ENCODE measurements at places on chromosomes 7 and 10. TPM values are rescaled to one million over a fixed set of nuclear protein-coding genes. Genes with fewer than 3 reads are reported as not detected.

The C10orf62 gene
- total RNA-seq = 0.97 TPM

The PNLIPRP1 gene
- total RNA-seq = not detected

The AGAP5 gene
- 2.6 TPM for total RNA-seq

The RBP3 gene
- total RNA-seq = not detected

The GNAI1 gene
- total RNA-seq = 12.4 TPM

The OR6B1 gene
- total RNA-seq = not detected

The MUC3A gene
- 0.51 TPM for total RNA-seq

The TRIL gene
- 2.3 TPM for total RNA-seq

The FOXI2 gene
- not detected for total RNA-seq

The STEAP1B gene
- total RNA-seq = not detected

The CTAGE4 gene
- 0.30 TPM for total RNA-seq

The CEP55 gene
- total RNA-seq = 1.4 TPM

The SORCS1 gene
- total RNA-seq = 2.9 TPM

The ABCC2 gene
- 0.05 TPM for total RNA-seq

The MMRN2 gene
- total RNA-seq = 35.8 TPM

The NKX2-3 gene
- total RNA-seq = not detected

The HMX3 gene
- not detected for total RNA-seq

DNA sequence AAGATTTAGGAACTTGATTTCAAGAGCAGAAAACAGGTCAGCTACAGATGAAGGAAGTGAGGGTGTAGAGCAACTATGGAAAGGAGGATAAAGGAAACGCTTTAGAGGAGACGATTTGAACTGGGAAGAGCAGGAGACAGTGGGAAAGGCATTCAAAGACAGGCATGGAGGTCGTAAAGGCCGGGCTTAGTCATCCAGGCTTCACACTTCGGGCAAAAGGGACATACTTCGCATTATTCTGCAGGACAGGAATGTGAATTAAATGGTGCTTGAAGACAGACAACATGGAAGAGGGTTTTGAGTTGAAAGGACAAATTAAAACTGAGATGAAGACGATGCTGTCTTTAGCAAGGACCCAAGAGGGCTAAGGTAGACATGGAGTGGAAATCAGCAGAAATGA lies 8.1 kb downstream of the FAM171A1 start:
- no peak for DNase-seq

GRCh38 chr7:144824360-144824759 lies 11.5 kb downstream of the TPK1 start:
- no peak for DNase-seq

DNA sequence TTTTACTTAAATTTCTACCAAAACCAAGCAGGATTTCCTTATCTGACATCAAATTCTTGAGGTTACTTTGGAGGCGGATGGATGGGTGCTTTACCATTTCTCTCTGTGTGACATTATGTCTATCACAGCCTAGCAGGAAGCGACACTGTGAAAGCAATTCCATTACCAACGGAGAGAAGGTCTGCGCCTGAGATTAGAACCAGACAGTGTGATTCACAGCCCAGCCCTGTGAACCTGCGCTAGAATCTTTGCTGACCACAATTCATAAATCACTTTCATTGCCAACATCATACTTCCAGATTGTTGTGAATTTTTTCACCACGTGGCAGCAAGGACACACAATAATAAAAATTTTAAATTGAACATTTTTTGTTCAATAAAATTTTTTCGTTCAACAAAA lies 126.5 kb downstream of the CUBN start:
- DNase-seq = no peak

DNA sequence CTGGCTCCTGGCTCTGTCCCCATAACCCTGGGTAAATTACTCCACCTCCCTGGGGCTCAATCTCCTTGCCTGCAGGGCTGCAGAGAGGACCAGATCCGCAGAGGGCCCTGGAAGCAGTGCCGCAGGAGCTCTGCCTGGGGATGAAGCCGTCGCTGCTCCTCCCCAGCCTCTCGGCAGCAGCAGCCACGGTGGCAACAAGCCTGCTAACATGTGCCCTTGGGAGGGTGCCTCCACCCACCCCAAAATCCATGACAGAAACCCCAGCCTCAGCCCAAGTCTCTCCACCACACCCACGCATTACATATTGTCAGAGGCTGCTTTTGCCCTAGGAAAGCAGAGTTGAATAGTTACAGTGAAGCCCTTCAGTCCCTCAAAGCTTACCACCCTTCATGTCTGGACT lies 486.4 kb upstream of the FOXK1 start:
- DNase-seq = peak; percentile 34

DNA sequence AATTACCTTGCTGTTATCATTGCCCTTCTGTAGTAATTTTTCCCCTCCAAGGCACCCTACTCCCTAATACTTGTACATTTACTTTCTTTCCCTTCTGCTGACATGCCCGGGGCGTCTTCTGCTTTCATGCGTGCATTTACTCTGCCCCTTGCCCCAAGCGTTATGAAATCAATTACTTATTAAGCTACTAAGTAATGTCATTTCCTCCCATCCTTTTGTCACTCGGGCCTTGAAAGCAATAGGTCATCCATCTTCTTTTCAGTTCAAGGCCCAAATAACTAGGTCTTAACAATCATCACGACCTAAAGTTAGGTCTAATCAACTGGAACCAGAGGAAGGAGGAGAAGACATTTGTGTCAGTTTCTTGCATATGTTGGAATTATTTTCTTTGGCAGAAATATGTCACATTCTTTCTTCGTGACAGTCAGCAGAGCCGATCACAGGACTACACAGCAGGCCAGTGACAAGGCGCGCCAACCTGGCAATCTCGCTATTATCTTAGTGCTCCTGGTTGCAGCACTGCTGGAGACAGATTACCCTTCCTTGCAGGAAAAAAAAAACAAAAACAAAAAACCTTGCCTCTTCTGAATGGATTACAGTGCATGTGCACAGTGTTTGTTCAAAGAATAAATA lies 179.2 kb downstream of the RELN start:
- no peak for DNase-seq

GRCh38 chr10:1360558-1361164 lies 304.5 kb downstream of the WDR37 start:
- DNase-seq = no peak

- no peak for DNase-seq
Measured at GRCh38 chr7:158494643-158495042, 93.0 kb downstream of the PTPRN2 start.

- no peak for DNase-seq
Measured at GRCh38 chr7:89334797-89335196, 539.3 kb upstream of the TEX47 start.

DNA sequence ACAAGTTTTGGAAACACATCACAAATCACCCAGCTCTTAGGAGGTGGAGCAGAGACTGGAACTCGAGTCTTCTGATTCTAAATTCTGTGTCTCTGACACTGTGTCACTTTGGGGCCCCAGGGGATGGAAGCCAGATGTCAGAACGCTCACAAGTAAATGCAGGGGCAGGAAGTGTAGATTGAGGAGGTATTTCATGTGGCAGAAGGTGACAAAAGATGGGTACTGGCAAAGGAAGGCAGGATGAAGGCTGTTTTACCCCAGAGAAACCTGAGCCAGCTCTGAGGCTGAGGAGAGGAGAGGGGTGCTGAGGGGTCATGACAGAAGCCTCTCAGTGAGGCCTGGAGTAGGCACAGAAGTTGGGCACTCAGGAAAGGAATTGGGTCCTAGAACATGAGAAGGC lies 6.0 kb upstream of the PURB start:
- DNase-seq = no peak

GRCh38 chr10:76479103-76479790 lies 1047.8 kb downstream of the LRMDA start:
- DNase-seq = no peak

DNA sequence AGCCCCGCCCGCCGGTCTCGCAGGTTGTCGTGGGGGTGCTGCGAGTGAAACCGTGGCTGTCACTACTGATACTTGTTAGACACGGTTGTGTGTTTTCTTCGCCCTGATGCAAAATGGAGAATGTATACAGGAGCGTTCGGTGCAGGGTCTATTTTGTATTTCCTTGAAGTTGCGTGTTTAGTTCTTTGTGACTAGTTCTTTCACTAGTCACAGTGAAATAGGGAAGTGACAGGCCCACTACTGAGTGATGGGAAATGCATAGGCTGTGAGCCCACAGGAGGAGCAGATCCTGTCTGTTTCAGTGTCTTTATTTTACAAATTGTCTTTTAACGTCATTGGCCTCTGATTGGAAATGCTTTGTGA lies 675 bp downstream of the ABRAXAS2 start:
- no peak for DNase-seq

DNA sequence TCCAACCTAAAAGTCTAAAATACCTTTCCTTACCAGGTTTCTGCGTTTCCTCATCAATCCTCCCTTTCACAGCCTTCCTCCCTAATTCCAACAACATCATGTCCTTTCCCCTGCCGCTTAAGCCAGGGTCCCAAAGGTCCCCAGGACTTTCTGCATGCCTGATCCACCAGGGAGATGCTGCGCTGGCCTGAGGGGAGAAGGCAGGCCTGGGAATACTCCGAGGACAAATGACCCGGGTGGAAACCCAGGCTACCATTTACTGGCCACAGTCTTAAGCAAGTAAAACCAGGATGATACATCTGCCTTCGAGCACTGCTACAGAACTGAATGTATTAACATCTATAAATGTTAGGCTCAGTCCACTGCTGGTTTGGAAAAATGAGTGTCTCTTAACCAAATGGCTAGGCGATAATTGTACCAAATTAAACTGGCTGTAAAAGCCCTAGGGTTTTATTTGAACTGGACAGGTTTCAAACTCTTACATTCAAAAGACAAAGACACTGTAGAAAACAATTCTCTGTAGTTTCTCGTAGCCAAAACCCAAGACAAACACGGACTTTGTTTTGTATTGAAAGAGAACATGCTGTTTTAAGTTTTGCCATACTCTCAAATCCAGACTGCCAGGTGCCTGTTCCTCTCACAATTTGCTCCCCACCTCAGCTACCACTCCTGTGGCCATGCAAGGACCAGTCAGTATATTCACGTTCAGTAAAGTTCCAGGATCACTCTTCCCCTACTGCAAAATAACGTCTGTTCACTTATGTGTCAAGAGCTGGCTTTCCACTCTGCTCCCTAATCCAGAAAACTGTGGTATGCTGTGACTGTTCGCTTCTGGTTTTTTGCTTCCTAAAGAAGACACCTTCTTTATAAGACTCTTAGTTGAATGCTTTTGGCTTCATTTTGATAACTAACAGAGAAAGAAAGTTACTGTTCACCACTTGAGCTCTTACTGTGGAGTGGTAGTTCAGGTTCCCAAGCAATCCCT lies 145.7 kb downstream of the RNF216 start:
- no peak for DNase-seq

GRCh38 chr10:44393834-44394547 lies 9.1 kb upstream of the CXCL12 start:
- no peak for DNase-seq

- no peak for DNase-seq
Measured at GRCh38 chr10:35778306-35778705, 136.2 kb upstream of the FZD8 start.

DNA sequence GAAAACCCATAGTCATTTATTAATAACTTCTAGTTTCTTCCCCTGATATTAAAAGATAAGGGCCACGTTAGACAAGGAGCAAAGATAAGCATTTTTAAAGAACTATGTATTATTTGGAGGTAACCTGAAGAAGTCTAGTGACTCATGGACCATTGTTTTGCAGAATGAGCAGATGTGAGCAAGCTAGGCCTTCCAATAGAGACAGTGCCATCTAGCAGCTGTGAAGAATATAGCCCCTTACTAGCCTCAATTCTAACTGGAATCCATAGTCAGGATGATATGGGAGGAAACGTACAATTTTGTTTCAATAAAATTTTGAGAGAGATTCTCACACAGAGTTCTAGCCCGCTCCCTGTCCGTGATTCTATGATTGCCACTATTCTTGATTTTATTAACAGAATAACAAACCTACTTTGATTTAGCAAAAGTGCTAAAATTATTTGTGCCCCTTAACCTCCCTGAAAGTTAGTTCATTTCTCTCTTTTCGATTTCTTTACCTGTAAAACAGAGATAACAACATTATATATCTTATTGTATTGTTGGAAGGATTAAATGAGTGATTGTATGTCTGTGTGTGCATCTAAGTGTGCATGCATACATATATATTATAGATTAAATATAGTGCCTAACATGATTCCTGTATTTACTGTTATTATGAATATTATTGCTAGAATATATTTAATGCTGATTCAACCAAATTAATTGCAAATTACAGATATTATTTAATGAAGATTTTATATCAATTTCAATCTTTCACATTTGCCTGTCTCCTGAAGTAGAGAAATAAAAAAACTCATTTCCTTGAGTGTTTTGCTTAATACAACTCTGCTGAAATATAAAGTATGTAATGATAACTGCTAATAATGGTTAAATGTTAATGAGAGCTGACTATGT lies 22.7 kb downstream of the FAM237B start:
- DNase-seq = no peak

DNA sequence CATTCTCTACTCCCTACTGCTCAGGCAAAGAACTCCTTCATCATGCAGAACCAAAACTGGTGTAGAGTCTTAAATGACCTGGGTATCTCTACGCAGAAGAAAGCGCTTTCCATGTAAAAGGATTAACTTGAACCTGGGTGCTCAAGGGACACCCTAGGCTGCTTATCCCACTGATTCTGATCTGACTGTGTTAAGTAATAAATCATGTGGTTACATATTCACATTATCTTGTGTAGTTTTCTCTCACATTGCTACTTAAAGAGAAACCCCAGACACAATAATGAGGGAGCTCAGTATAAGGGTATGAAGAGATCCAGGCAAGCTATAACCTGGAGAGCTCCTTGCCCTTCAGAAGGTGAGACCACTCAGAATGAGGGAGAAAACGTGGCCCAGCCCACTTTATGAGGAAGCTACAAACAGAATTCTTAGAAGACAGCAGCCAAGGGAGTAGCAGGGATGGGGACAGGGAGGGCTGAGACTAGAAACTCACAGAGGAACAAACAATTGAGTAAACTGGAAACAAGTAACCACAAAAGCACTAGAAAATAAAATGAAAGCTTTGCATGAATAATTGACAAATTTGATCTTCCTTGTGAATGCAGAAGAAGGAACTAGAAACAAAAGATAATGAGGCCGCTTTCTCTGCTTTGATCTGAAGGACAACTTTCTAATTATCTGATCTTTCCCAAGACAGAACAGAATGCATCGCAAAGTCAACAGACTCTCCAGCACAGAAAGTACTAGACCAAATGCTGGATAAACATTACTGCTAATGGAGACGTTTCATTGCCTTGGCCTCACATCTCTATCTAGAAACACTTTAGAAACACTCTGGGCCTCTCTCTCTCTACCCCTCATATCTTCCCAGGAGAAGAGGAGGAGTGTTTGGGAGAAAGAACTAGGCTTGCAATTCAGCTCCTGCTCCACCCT lies 76.1 kb downstream of the LRRC17 start:
- DNase-seq = no peak

- no peak for DNase-seq
Measured at GRCh38 chr7:70360557-70360956, 762.3 kb downstream of the AUTS2 start.

Measured in Right ventricle myocardium inferior (tissue), 1 donor.